ENCODE measurements at places on chromosomes 7 and 10. TPM values are rescaled to one million over a fixed set of nuclear protein-coding genes. Genes with fewer than 3 reads are reported as not detected.

GRCh38 chr10:16945593-16945992 is 128.4 kb upstream of the RSU1 start:
- no peak for DNase-seq

DNA sequence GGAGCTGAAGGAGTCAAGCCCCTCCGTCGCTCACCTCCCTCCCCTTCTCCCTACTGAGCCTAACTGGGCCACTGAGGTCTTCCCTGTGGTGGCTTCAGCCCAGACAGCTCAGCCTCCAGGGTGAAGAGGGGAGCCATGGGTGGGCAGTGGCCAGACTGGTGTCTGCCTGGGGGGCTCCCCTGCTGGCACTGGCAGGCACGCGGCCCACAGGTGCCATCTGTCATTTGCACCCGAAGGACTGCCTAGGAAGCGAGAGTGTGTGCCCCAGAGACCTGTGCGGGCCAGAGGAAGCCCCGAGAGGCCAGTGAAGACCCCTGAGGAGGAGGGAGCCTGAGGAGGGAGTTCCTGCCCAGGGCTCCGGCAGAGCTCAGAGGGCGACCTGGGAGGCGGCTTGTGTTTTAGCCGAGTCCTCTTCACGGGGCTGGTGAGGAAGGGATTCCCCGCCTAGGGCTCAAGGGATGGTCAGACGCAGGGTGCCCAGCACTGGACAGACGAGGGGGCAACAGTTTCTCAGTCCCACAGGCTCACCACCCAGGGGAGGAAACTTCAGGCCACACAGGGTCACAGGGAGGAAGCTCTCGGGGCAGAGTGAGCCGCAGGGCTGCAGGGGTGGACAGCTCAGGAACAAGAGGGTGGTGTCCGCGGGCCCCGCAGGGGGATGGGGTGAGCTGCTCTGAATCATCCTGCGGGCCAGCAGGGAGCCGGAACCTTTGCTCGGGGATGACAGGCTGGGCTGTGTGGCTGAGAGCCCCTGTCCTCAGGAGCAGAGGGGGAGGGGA is 76.2 kb upstream of the PPP2R2D start:
- no peak for DNase-seq

GRCh38 chr10:21458126-21458871 is 67.2 kb downstream of the SKIDA1 start:
- peak; percentile 59 for DNase-seq

DNA sequence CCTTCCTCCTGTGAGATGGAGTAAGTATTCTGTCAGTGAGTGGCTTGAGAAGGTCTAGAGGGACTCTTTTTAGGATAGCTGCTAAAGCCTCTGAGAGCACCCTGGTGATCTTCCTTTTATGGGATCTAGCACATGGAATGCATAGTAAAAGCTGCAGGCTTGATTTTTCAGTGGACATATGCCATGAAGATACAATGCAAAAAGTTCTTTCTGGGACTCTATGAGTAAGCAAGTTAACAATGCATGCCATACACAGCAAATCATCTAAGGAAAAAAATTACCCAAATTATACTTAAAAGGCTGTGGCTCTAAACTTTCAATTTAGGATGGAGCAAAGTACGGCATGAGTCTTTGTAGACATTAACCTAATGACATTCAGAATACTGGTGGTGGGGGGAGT is 154.5 kb downstream of the SGMS1 start:
- no peak for DNase-seq

GRCh38 chr10:50567384-50567783 is 56.4 kb downstream of the SGMS1 start:
- no peak for DNase-seq

DNA sequence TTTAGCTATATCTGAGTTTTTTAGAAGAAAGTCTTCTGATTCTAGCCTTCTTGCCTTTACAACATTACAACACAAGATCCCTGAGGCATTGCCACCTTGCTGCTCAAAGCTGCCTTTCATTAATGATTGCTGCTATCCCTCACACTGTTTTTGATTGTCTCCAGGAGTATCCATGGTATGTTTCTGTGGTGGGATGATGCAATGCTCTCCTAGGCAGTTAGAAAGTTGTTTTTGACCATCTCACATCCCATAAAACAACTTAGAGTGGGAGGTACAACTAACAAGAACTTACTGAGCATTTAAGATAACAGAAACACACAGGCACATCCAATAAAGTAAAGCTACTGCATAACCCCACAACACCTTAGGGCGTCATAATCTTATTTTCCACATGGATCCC is 1156.0 kb upstream of the LRRTM3 start:
- no peak for DNase-seq

GRCh38 chr7:108038986-108039385 is 36.0 kb upstream of the LAMB1 start:
- DNase-seq, result no peak

DNA sequence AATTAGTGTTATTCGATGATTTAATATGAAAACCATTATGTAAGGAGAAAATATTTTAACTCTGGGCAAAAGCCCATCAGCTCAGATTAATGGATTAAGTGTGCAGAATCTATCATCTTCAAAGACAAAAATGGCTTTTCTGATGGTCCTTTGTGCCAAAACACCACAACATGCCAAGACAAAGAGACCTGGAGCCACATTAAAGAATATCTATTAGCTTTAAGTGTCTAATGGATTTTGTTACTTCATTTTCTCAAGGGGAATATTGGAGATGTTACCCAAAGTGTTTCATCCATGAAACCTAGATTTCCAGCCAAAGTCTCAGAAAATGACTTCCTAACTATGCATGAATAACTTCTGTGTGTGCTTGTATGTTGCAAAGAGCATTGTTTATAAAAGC is 57.3 kb downstream of the MKX start:
- DNase-seq, result no peak

- DNase-seq, result no peak
These were observed 520.0 kb downstream of the GLRX3 start for GRCh38 chr10:130656187-130656575.

DNA sequence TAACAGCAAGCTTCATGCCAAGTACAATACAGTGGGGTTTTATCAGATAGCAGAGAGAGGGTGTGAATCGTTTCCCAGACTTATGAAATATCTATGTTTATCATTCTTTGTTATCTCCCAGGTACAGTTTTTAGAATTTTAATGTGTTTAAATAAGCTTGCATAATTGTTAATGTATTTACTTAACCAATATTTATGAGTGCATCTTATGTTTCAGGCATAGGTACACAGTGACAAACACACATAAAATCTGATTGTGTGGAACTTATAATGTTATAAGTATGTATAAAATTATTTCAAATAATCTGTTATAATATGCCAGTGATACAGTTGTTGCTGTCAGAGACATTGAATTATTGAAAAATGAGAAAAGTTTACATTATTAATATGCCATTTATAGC is 1011.4 kb upstream of the C7orf33 start:
- no peak for DNase-seq

- no peak for DNase-seq
These were observed 97.7 kb upstream of the PCBD1 start for GRCh38 chr10:70985824-70986622.

DNA sequence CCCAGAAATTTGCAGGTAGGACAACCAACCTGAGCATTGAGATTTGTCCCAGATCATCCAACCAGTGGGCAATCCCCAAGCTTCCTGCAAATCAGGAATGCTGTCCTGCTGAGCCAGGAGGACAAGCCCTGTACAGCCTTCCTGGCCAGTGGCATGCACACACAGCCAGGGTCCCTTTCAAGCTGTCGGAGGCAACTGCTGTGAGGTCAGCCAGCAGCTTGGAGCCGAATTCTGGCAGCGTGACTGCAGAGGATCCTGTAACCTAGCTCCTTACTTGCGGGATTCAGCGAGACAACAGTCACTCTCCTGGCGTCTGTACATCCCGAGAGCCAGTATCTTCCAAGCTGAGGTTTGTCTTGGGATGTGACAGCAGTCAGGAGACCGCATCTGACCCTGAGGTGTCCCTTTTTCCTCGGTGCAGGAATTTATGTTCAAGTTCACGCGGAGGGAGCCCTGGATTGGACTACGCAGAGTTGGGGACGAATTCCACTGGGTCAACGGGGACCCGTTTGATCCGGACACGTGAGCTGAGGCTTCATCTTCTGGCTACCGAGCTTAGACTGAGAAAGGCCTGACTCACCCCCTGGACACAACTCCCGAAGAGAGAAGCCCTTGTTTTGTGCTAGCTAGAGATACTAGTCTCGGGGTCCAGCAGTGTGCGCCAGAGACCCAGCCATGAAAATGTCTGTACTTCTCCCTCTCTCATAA is 18.3 kb downstream of the CLEC2L start:
- no peak for DNase-seq

The FAM149B1 gene
- 45.1 TPM for polyA plus RNA-seq
